ENCODE measurements at places on chromosomes 1 and 21.

DNA sequence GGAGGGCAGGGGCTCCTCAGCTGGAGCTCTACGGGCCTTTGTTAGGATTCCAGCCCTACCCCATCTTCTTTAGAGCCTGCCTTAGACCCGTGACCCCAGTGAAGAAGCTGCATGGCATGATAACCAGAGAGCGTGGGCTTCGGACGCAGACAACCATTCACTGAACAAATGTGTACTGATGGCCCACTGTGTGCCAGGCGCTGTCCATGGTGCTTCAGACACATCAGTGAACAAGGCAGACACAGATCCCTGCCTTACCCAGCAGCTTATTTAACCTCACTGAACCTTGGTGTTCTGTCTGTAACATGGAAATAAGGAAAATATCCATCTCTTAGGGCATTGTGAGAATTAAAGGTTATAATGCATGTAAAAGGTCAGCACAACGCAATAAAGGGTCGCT lies 9.5 kb downstream of the CHIT1 start:
- peak; percentile 36 for DNase-seq

DNA sequence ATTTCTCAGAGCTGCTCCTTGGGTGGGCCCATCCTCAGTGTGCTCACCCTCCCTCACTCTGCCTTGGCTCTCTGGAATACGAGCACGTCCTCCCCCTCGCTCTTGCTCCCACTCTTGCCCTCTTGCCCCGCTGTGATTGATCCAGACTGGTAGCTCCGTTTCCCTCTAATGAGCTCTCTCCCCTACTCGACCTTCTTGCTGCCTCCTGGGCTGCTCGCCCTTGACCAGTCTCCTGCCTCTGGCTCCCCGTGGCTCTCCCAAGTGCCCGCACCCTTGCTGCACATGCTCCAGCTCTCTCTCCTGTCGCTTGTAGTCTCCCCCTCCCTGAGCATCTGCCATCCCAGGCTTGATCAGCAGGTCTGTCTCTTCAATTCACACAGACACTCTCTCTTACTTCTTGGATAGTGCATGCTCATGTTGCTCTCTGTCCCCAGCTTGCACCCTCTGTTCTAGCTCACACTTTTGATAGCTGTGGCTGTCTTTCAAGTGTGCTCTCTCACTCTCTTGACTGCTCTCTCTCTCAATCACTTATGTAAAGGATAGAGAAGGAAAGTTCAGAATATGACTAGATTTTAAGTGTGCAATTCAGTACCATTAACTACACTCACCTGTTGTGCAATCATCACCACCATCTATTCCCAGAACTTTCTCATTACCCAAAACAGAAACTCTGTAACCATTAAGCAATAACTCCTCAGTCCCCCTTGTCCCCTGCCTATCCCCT lies 51.1 kb downstream of the PHC2 start:
- DNase-seq, result no peak

- no peak for DNase-seq
Observed at GRCh38 chr1:172351346-172351745, 69.1 kb upstream of the C1orf105 start.

- no peak for DNase-seq
Observed at GRCh38 chr1:51578383-51579109, 38.3 kb upstream of the OSBPL9 start.

DNA sequence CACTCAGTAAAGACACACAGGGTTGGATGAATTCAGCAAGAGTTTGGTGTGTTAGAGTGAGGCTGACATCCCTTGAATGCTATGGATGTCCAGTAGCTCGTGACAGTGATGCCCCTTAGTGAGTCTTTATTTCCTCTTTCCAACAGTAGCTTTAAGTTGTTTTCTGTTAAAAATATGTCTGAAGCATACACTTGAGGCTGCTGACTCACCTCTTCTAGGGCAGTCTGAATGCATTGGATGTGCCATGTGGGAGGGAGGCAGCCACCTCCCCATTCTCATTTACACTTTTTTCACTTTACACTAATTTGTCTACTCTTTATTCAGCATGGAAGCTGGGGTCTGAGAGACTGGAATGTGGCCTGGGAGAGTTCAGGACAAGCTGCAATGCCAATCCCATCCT lies 17.6 kb downstream of the NOS1AP start:
- no peak for DNase-seq

Measured in WTC11 (cell line).